ENCODE measurements at places on chromosomes 7 and 10.
A peak's percentile ranks its signal among the peaks of the same experiment; 100 is the strongest.

DNA sequence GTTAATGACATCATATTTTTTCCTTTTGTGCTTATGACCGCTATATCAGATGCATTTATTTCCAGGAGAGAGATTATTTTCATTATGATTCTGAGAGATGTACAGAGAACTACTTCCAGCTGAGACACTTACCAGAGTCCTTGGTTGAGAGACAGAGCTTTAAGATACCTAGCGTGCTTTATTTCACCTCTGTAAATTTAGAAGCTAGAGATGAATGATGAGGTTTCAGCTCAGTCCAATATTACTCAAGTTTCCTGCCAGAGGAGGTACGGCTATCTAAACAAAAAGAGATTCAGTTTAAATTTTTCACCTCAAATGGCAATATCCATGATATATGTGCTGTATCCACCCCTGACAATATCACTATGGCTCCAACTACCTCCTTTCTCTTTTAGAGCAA lies 182.6 kb upstream of the FAM3C start:
- no peak for DNase-seq

GRCh38 chr7:84509522-84509921 lies 314.9 kb upstream of the SEMA3A start:
- DNase-seq = no peak

GRCh38 chr10:4656576-4657194 lies 169.3 kb upstream of the AKR1E2 start:
- no peak for DNase-seq

GRCh38 chr10:107548301-107548700 lies 383.8 kb upstream of the SORCS1 start:
- DNase-seq = no peak

- DNase-seq = no peak
These were observed 23.1 kb upstream of the SRGN start for GRCh38 chr10:69064762-69065328.

GRCh38 chr10:60428387-60428737 lies 38.7 kb upstream of the ANK3 start:
- no peak for DNase-seq

DNA sequence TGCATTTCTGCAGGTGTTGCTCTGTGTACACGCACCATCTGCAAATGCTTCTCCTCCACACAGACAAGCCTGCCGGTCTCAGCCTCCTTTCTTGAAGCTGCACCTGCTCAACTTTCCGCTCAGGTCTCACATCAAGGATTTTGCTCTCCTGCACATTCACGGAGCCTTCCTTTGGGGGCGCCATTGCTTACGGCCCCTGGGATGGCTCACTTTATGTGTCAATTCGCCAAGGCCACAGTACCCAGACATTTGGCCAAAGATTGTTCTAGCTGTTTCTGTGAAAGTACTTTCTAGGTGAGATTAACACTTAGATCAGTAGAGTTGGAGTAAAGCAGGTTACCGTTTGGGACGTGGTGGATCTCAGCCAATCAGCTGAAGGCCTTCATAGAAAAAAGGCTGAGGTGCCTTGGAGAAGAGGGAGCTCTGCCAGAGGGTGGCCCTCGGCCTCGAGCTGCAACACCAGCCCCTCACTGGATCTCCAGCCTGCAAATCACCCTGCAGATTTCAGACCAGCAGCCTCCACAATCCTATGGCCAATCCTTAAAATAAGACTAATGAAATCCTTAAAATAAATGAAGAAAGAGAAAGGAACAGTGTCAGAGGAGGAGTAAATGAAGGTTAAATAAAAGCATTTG lies 39.9 kb upstream of the PPP2R2D start:
- DNase-seq = no peak

DNA sequence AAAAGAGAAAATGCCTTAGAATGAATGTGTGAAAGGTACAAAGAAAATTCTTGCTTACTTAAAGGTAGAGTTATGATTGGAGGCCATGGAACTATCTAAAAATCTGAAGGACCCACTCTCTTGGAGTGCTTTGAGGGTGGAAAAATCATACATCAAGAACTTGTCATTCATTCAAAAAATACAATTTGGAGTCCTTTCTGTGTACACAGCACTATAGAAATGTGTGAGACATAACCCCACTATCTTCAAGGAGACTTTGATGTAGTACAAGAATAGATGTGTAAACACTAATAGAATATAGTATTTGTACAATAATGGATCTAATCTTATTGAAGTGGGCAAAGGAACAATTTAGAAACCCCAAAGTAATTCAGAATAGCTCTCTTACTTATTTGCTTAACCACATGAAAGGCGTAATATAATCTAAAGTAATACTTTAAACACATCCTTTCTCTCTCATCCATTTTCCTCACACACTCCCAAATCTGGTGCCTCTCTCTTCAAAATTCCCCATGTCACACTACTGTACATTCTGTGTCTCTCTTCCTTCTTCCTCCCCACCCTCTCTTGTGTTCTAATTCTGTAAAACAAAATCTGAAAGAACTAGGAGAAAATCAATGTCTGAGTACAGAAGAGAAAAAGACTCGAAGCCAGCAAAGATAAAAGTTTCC lies 166.7 kb downstream of the DNAJB9 start:
- DNase-seq = no peak

- no peak for DNase-seq
These were observed 900 bp downstream of the MKLN1 start for GRCh38 chr7:131328377-131329175.

- no peak for DNase-seq
These were observed 212.6 kb downstream of the PTPRN2 start for GRCh38 chr7:158375034-158375433.

DNA sequence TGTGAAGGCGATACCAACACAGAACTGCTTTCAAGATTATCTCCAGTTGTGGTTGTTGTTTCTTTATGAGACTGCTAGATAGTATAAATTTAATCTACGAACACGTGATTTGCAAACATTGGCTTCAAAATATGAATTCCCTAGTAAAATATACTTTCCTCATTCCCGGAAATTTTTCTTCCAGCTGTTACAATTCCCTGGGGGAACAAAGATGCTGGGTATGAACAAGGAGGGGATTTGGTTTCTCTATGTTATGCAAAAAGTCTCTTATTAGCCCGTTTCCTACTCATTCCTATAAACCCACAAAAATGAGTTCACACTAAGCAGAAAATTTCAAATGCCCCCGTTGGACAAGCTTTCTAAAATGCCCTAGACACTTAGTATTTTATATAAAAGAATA lies 928.3 kb downstream of the CNTNAP2 start:
- DNase-seq = no peak

DNA sequence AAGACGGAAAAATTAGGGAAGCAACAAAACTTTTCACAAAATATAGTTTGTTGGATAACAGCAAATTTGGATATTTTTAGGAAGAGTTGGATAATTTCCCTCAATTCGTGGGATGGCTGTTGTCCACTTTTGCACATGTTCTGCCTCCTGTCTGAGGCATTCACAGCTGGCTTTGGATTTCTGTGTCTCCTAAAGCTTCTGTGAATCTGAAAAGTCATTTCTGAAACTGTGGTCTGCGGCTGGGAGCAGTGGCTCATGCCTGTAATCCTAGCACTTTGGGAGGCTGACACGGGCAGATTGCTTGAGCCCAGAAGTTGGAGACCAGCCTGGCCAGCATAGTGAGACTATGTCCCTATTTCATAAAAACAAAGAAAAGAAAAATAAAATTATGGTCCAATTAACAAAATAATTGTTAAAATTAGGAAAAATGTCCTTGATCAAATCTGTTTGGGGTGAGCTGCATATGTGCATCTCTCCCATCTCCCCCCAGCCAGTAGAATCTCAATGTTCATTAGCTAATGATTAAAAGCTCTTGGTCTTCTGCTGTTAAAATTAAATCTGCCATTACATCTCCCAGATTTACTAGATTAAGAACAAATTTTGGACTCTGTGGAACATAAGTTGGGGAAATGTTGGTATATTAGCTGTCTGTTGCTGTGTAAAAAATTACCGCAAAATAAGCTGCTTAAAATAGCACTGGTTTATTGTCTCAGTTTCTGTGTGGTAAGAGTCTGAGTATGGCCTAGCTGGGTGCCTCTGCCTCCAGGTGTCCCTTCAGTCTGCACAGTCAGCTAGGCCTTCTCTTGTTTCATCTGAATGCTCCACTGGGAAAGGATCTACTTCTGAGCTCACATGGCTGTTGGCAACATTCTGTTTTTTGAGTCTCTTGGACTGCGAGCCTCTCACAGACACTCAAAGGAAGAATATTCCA lies 332.0 kb upstream of the FZD1 start:
- no peak for DNase-seq

DNA sequence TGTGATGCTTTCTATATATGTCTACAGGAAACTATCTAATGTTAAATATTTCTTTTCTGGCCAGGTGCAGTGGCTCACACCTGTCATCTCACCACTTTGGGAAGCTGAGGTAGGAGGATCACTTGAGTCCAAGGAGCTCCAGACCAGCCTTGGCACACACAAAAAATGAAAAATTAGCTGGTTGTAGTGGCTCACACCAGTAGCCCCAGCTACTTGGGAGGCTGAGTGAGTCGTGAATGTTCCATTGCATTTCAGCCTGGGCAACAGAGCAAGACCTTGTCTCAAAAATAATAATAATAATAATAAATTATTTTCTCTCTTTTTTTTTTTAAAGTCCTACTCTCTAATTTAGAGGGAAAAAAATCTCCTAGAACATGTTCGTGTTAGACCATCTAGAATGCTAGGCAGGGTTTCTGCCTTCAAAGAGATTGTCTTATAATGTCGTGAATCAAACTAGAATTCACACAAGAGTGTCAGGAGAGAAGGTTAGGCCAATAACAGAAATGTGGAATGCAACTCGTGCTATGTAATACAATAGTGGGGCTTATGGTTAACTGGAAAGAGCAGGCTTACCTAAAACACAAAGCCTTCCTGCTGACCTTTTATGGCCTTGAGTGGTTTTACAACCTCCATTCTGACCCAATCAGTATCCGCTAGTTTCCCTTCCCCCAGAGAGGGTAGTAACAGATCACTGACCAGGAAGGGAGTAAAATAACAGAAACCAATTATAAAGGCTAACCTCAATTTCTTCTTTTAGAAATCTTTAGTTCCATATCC lies 46.3 kb downstream of the MYOF start:
- DNase-seq = no peak

GRCh38 chr7:137772316-137772715 lies 74.5 kb downstream of the DGKI start:
- DNase-seq = no peak

DNA sequence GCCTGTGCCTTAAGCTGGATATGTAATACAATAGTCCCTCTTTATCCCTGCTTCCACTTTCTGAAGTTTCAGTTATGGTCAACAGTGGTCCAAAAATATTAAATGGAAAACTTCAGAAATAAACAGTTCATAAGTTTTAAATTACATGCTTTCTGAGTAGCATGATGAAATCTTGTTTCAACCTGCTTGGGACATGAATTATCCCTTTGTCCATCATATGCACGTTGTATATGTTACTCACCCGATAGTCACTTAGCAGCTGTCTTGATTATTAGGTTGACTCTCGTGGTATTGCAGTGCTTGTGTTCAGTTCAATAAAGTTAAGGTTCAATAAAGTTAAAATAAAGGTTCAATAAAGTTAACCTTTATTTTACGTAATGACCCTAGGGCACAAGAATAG lies 25.5 kb downstream of the C1GALT1 start:
- DNase-seq = no peak

DNA sequence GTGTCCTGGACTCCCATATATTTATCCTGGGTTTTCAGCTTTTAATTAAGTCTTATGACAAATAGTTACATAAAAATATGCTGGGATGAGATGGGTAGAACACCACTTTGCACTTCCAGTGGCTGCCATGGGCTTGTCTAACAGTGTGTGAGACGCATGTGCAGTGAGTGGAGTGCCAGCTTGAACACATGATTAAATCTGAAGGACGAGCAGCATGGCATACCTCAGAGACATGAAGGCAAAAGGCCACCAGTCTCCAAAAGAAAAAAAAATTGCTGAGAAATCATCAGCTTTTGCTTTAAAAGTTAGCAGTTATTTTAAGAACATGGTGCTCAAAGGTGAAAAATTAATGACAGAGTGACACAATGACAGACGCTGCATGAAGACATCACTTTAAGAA lies 139.0 kb upstream of the ADCY1 start:
- DNase-seq = no peak

- no peak for DNase-seq
These were observed 75.5 kb upstream of the TRIL start for GRCh38 chr7:29033584-29033983.

DNA sequence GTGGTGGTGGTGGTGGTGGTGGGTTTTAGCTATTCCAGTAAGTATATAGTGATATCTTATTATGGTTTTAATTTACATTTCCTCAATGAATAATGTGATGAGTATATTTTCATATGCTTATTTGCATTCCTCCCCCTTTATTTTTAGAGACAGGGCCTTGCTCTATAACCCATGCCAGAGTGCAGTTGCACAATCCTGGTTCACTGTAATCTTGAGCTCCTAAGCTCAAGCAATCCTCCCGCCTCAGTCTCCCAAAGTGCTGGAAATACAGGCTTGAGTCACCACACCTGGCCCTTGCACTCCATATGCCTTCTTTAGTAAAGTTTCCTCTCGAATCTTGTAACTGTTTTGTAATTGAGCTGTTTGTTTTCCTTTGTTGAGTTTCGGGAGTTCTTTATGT lies 577.7 kb upstream of the AUTS2 start:
- DNase-seq = peak; percentile 68

- no peak for DNase-seq
These were observed 33.5 kb upstream of the SFTPD start for GRCh38 chr10:79982362-79982800.

DNA sequence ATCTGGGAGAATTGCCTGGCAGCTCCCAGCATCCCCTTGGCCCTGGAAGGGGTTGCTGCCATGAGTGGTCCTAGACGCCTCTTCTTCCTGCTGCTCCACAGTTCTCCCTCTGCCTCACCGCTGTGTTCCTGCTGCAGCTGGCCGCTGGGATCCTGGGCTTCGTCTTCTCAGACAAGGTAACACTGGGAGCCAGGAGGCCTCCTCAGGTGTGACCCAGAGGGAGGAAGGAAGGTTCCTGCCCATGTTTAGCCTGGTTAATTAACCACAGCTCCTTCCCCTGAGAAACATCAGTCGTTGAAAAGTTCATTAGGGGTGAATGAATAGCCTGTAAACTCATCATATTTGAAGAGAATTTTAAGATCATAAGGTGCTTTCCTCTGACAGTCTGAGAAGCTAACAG lies 18.2 kb downstream of the TSPAN33 start:
- DNase-seq = no peak

GRCh38 chr10:42992156-42992956 lies 84.5 kb upstream of the RET start:
- DNase-seq = peak; percentile 72

DNA sequence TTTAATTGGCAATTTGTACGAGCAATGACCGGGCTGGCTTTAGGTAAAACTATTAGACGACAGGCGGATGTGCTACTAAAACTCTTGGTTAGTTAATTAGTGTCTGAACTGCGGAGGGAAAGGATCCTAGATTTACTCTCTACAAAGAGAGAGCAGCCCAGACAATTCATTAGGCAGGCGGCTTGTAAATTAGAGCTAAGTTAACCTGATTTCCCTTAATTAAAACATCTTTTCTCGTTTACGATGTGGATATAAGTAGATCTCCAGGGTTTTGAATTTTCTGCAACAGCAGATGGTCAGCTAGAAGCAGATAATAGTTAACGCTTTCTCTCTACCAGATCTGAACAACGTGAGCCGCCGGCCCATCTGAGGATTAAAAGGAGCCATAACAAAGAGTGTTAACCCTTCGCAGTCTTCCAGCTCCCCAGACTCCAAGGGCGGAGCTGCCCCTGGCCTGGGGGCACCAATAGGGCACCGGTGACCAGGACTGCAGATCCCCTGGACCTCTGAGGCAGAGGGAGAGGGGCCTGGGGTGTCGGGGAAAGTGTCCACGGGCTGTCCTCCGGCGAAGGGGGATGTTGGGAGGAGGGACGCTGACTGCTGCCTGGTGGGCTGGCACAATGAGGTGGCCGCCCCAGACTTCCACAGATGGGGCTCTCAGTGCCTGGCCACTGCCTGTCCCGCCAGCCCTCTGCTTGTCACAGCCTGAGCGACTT lies 6.3 kb upstream of the UNCX start:
- no peak for DNase-seq

All from esophagus muscularis mucosa (tissue), 4 donors.